ENCODE measurements at places on chromosomes 7 and 10.
A peak's percentile ranks its signal among the peaks of the same experiment; 100 is the strongest.

- no peak for DNase-seq
Measured at GRCh38 chr10:24306507-24306875, 97.6 kb downstream of the KIAA1217 start.

DNA sequence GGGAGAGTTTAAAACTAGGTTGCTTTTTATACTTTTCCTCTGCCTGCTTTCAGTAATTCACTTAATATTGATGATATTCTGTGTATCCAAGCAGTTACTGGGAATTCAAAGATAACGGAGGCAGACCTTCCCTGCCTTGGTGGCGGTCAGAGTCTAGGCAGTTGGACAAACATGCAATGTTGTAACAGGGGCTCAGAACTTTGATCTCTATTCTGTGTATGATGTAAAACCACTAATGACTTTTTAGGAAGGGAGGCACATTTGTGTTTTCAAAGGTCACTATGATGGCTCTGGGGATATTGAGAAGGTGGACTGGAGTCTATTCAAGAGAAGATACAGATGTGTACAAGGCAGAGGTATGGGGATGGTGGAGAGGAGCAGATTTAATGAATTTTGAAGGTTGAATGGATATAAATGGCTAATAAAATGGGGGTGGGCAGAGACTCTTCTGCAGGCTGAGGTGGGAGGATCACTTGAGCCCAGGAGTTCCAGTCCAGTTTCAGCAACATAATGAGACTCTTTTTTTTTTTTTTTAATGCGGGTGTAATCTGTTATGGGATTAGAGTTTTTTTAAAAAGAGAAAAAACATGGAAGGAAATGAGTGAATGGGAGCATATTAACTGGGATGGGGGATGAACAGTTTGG, 5.7 kb upstream of the PON2 start:
- no peak for DNase-seq

GRCh38 chr10:17031637-17032635, 97.7 kb downstream of the CUBN start:
- no peak for DNase-seq

GRCh38 chr7:36040679-36041078, 112.4 kb upstream of the EEPD1 start:
- no peak for DNase-seq

GRCh38 chr10:33733058-33733457, 398.6 kb upstream of the NRP1 start:
- no peak for DNase-seq

- DNase-seq, result no peak
Measured at GRCh38 chr10:131739206-131739605, 161.6 kb upstream of the PPP2R2D start.

DNA sequence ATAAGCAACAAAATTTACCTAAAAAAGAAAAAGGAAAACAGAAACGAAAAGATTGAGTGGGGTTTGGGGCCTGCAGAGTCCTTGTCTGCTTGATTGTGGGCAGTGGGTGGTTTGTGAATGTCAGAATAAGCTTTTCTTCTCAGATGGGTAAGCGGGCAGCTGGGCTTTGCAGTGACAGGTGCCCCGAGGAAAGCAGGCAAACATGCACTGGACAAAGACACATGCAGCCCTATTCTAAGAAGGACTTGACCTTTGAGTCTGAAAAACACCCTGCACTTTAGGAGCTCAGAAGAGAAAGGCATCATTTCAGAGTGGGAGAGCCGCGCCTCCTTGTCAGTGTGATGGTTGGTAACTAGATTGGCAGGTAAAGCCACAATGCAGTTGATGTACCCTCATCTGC, 562.7 kb downstream of the PTPRN2 start:
- DNase-seq, result no peak

GRCh38 chr7:74387606-74388005, 66.1 kb upstream of the GTF2IRD1 start:
- no peak for DNase-seq

DNA sequence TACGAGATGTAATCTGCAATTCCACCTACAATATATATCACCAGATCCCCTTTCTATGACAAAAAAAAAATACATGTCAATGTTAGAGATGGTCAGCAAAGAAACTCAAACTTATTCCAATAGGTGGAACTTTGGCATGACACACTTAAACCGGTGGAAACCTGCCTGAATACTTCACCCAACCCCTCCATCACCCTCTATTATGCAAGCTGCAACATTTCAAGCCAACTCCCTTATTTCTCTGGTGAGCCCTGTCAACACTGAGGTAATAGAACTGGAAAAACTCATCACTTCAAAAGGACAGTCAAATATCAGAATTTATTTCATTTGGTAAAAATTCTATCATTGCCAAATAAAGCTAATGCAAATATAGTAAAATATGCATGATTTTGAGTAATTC, 3.6 kb downstream of the ZNF438 start:
- no peak for DNase-seq

- no peak for DNase-seq
Measured at GRCh38 chr7:81367326-81367931, 402.4 kb downstream of the HGF start.

DNA sequence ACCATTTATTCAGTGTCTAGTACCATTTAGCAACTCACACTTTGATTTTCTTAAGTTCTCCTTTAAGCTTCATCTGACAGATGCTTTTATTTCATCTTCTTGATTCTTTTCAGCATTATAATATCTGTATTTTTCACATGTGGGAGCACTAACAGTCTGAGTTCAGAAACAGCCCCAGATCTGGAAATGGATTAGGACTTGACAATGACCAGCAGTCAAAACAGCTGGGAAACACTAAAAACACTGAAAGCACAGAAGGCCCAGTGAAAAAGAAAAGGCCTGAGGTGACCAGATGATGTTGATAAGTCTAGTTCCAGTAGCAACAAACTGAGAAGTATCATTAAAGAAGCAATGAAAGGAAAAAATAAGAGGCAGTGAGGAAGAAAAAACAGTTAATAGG, 304.7 kb upstream of the MYO3A start:
- no peak for DNase-seq

- no peak for DNase-seq
Measured at GRCh38 chr7:151016505-151016904, 7.8 kb downstream of the ATG9B start.

- DNase-seq, result peak; percentile 56
Measured at GRCh38 chr7:2258661-2259365, 16.8 kb downstream of the NUDT1 start.

- DNase-seq, result no peak
Measured at GRCh38 chr10:50541317-50541716, 82.4 kb downstream of the SGMS1 start.

- no peak for DNase-seq
Measured at GRCh38 chr7:117312593-117313580, 10.0 kb downstream of the WNT2 start.

- no peak for DNase-seq
Measured at GRCh38 chr10:21405981-21406380, 119.5 kb downstream of the SKIDA1 start.

DNA sequence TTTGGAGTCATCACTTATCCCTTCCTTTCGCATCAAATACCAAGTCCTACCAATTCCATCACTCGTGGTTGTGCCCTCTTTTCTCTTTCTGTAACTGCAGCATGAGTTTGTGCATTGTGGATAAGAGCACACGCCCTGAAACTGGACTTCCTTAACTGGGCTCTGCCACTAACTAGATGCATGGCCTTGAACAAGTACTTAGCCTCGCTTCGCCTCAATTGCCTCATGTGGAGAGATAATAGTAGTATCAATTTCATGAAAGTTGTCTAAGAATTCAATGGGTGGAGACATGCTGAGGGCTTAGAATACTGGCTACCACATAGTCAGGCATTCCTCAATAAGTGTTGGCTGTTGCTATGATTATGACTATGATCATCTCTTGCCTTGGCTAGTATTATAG, 41.5 kb downstream of the CFAP43 start:
- no peak for DNase-seq

DNA sequence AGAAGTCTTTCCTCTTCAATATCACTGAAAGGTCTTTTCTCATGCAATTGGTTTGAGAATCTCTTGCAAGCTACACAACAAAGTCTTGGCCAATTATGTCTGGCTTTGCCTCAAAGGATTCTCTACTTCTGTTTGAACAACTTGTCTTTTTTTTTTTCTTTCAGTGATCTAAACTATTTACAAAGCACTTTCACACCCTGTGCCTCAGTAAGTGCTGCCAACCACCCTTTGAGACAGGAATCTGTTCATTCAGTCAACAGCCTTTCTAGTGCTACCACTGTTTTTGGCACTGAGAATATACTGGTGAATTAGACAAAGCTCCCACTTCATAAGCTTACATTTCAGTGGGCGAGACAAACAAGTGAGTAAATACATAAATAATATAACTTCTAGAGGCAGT, 26.9 kb upstream of the SDK1 start:
- DNase-seq, result no peak

- DNase-seq, result peak; percentile 21
Measured at GRCh38 chr7:25069900-25070443, 55.1 kb downstream of the CYCS start.

DNA sequence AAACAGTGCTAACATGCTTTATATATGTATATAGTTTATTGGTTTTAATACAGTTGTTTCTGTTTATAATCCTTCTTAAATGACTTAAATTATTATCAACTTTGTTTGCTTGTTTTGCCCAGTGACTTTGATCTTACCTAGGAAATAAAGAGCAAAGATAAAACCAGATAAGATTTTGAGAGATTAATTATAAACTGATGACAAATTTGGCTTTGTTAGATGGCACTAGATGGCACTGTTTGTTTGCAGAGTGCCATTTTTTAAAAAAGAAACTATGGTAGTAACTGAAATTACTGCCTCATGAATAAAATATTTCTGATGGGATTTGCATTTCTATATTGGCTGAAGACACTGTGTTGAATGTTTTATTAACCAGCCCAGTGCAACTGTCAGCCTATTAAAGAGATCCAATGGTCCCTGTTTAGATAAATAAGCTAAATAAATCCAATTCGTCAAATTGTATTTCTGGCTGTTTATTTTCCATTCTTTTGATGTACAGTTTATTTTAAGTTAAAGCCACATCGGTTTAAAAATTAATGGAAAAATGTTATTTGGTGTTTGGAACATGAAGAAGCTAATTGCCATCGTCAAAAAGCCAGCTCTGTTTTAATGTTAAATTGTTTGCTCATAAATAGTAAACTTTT, 28.7 kb downstream of the VTI1A start:
- no peak for DNase-seq

Measured in T-helper 2 cell (primary cell).